ENCODE measurements at places on chromosomes 7 and 10.
A peak's percentile ranks its signal among the peaks of the same experiment; 100 is the strongest.

- DNase-seq, result no peak
Observed at GRCh38 chr10:43353495-43354329, 17.7 kb upstream of the FXYD4 start.

DNA sequence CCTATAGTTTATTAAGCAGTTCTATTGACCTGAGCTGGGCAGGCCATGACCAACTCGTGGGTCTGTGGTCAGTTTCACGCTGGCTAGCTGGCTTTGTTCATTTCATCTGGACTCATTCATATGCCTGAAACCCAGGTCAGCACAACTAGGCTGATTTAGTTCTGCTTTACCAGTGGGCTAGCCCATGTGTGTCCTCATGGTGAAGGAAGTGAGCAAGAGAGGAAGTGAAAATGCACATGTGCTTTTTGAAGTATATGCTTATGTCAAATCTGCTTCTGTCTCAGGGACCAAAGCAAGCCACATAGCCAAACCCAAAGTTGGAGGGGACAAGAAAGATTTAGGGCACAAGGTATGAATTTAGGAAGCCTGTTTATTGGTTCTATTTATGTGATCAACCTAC is 154.5 kb downstream of the RNF133 start:
- DNase-seq, result no peak

DNA sequence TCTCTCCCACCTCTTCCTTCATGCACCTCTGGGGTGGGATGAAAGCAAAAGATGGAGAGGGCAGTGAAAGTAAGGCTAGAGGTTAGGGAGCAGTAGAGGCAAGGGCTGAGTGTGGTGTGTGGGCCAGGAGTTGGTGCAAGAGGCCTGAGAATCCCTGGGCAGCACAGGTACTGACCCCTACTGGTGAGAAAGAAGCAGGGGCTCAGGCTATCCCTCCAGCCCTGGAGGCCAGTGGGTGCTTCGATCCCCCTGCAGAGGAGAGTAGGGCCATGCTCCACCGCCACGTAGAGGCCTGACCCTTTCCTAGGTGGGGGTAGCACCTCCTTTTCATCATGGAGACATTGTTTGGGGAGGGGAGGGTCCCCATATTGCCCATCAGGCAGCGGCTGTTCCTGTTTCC is 9.8 kb downstream of the CDHR1 start:
- DNase-seq, result peak; percentile 19

GRCh38 chr7:129550693-129551360 is 48.5 kb downstream of the SMKR1 start:
- DNase-seq, result no peak

DNA sequence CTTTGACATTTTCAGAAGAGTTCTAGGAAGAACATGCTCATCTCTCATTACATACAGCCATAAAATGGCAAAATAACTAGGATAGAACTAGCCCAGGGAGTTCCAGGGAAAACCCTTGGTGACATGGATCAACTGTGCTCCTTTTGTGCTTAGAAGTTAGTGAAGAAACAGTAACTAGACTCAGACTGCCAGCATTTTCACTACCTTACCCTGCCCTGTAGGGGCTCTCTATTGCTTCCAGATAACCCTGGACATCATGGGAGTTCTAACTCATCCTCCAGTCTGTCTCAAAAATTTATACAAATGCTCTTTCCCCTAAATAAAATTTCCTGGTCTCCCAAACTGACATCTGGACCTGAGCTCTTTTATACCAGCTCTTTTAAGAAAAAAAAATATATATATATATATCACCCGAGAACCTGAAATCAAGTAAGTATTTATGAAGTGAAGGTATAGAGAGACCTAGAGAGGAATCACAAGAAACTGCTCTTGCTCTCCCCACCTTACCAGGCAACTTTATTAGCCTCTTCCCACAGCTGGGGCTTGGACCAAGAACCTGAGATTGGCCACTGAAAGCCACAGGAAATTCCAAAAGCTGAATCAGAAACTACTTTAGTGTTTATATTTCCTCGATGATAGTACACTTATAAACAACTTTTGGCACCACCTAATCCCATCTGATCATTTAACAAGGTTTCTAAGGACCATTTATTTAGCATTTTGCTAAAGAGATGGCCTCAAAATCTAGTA is 101.4 kb downstream of the RELN start:
- peak; percentile 37 for DNase-seq

DNA sequence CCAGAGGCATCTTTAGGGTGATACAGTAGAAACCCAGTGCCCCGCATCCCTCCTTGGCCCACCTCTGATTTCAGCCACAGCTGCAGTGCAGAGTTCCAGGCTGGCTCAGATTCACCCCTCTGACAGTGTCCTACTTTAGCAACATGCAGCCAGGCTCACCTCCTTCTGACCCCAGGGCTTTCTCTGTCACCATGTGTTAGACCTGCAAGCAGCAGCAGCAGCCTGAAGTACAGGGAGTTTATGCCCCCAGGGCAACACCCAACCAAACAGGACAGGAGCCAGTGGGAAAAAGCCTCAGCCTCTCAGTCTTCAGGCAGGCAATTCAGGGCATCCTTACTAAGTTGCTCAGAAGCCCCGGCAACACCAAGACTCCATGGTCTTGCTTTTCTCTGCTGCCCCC is 109.0 kb upstream of the PLXNA4 start:
- no peak for DNase-seq

GRCh38 chr10:133564816-133565215 is 567 bp downstream of the SYCE1 start:
- no peak for DNase-seq

GRCh38 chr10:43584051-43584450 is 9.6 kb upstream of the ZNF239 start:
- DNase-seq, result no peak

DNA sequence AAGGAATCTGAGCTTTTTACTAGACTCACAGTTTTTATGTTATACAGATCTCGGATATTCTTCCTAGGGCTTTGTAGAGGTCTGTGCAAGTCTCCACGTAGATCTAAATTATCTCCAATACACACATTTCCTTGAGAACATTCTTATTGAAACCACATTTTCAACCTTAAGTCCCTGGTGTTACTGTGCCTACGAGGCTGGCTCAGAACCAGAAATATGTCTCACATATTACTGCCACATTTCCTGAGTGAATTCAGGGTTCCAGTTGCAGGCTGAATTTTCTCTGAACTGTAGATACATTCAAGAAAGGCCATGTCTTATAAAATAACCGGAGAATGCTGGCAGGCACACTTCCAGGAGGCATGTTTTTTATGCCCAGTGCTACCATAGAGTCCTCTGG is 46.5 kb downstream of the INHBA start:
- DNase-seq, result peak; percentile 45

- peak; percentile 51 for DNase-seq
Observed at GRCh38 chr10:103781329-103782061, 73.9 kb downstream of the SH3PXD2A start.

GRCh38 chr7:47040795-47041347 is 541.0 kb downstream of the TNS3 start:
- peak; percentile 41 for DNase-seq

DNA sequence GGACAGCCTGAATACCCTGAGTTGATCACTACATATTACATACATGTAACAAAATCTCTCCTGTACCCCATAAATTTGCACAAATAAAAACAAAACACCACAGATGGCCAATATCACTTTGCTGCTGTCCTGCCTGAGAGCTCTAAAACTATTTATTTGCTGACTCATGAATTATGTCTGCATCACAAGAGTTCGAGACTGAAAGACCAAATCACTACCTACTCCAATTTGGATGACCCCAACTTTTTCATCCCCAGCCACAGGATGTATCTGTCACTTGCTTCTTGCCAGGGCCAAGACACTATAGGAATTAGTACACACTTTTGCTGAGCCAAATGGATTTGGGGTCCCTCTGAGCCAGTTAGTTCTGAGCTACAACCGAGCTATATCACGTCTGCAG is 409.7 kb upstream of the NFE2L3 start:
- DNase-seq, result no peak

GRCh38 chr7:20503278-20503950 is 112.1 kb upstream of the ABCB5 start:
- DNase-seq, result no peak

GRCh38 chr7:135159359-135160085 is 11.0 kb downstream of the CYREN start:
- peak; percentile 28 for DNase-seq

DNA sequence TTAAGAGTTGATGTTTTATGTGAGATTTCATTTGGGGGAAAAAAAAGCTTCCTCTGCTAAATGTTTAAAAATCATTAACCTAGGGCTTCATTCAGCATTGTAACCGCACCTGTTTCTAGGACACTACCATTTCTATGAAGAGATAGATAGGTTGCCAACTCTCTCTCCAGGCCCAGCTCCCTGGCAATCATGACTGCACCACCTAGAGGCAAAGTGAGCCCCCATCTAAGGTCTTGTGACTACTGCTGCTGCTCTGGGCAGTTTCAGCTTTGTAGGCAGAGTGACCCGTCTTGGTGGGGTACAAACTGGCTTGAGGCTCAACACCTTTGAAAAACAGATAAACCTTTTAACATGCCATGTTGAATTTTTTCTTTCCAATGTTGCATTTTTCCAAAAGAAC is 27.3 kb upstream of the MRC1 start:
- no peak for DNase-seq

DNA sequence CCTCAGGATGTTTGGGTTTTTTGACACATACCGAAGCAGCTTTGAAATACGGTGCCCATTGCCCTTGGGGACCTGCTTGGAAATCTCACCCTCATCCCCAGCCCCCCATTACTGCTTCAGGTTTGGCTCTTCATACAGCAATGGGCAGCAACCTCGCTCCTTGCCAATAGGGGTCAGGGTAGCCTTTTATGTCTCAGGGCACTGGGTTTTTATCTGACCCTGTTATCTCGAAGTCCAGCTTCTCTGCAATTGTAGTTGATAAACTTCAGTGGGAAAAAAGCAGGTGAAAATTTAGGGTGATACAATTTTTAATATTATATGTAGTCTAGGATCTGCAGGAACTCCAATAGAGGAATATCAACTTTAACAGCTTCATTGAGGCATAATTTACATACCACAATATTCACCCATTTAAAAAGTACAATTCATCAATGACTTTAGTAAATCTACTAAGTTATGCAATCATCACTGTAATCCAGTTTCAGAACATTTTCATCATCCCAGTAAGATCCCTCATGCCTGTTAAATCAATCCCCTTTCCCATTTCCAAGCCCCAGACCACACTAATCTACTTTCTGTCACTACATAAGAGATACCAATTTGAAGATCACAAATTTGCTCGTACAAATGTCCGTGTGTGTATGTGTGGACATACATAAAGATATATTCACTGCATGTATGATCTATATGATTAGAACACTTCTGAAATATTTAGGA is 386.2 kb downstream of the KCNMA1 start:
- peak; percentile 76 for DNase-seq

GRCh38 chr10:45464958-45465567 is 91.0 kb downstream of the ALOX5 start:
- DNase-seq, result peak; percentile 85

DNA sequence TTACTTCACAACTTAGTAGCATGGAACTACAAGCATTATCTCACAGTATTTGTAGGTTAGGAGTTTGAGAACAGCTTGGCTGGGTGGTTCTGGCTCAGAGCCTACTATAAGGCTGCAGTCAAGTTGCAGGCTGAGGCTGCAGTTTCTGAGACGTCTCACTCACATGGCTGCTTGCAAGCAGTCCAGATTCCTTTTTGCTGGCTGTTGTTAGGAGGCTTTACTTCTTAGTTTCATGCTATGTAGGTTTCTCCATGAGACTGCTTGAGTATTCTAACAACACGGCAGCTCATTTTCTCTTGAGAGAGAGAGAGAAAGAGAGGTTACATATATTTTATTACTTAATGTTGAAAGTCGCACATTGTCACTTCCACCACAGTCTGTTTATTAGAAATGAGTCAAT is 1073.9 kb downstream of the NXPH1 start:
- no peak for DNase-seq

DNA sequence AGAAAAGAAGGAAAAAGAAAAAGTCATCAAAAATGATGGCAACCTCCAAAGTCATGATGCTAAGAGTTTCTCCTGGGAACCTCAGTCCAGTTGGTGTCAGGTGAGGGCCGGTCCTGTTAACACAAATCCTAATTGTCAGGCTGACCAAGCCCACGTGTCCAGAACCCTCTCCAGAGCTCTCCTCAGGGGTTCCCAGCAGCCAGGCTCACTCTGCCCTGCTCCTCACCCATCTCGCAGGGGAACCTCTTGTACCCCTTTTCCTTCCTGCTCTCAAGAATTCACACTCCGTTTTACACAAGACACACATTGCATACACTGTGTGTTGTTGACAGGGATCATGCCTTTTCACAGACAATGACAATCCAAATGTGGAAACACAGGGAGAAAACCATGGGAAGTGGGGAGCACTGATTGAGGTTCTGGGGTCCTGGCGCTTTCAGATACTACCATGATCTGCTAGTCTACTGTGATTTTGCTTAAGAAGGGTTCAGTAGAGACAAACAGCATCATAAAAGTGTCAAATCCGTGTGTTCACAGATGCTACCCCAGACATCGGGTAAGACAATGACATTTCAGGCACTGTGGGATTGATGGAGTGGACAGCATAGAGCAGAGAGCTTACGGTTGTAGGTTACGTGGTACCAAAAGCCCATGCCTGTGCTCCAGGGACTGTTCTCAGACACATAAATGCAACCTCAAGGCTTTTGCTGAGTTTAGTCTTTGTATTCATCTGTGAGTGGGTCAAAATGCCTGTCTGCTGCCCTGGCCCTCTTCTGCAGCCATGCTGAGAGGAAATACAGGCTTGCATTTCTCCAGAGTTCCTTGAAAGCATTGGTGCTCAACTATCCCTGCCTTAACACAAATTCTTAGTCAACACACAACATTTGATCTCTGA is 16.0 kb downstream of the IL2RA start:
- no peak for DNase-seq

GRCh38 chr7:142948603-142949002 is 9.3 kb downstream of the LLCFC1 start:
- no peak for DNase-seq

DNA sequence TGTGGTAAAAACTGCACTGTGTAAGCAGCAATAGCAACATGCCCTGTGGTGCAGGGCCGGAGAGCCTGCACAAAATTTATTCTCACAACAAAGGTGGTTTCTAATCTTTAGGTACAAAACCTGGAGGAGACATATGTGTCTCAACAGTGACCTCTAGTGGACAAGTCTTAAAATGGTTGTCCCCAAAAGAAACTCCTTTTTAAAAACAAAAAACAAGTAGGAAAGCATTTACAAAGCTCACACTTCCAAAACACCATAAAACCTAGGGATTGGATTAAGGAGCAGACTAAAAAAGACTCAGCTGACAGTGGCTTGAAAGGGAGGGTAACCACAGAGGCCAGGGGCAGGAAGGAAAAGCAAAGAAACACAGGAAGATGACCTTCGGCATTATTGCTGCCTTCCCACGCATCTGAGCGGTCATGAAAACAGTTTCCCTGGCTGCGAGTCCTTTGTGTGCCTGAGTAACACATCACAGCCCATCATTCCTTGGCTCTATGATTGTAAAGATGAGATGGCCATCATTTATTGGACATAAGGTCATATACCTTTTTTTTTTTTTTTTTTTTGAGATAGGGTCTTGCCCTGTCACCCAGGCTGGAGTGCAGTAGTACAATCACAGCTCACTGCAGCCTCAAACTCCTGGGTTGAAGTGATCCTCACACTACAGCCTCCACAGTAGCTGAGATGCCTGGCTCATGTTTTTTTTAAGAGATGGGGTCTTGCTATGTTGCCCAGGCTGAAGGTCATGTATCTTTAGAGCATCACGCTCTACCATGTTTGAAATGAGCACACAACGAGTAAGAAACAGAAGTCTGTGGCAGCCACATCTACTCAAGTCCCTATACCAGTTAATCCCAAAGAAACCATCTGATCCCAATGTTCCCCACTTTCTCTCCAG is 39.5 kb downstream of the RSU1 start:
- DNase-seq, result peak; percentile 98
